ENCODE measurements at places on chromosomes 4 and X. TPM values are rescaled to one million over a fixed set of nuclear protein-coding genes. Genes with fewer than 3 reads are reported as not detected.
A peak's percentile ranks its signal among the peaks of the same experiment; 100 is the strongest.

DNA sequence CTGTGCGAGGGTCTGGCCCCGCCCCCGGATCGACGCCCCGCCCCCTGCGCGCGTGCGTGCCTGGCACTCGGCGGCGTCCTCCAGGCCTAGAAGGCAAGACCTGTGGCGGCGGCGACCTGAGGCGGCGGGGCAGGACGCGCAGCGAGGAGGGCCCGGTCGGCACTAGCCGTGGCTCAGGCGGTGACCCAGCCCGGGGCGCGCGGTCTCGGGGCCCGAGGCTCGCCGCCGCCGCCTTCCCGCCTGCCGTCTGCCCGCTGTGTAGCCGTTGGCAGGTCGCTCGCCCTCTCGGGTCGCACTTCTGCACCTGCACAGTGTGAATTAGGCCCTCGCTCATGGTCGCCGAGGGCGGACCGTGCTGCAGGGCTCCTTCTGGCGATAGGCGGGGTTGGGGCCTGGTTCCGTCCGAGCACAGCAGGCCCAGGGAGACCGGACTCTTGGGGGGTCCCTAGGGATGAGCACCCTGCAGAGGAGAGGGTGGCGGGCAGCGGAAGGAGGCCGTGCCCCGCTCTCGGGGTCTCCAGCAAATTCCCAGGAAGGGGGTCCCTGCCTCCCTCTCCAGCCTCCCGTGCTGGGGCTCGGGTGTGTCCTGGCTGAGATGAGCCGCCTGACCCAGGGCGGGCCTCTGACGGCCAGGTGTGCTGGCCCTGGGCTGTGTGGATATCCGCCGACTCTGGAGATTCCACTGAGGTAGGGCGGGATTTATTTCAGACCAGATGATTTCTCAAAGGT, 557 bp upstream of the FAM53A start:
- H3K27ac ChIP-seq: peak overlapping the region; percentile 77
- peak; percentile 94 for DNase-seq
- H3K36me3 ChIP-seq: no peaks in the 10 kb centered on the region
- peak overlapping the region; percentile 57 for H3K4me3 ChIP-seq
- no peaks in the 10 kb centered on the region for H3K4me1 ChIP-seq

CC2D2A gene
- total RNA-seq: 23.7 TPM

NPY1R gene
- total RNA-seq: 2.4 TPM

LRRC66 gene
- 2.4 TPM for total RNA-seq

GRCh38 chr4:43253541-43253940, 361.0 kb downstream of the GRXCR1 start:
- H3K36me3 ChIP-seq: no peaks in the 10 kb centered on the region
- no peaks in the 10 kb centered on the region for H3K27me3 ChIP-seq
- DNase-seq: no peak
- no peaks in the 10 kb centered on the region for H3K4me1 ChIP-seq
- no peak overlapping the region for H3K27ac ChIP-seq
- no peak overlapping the region for H3K4me3 ChIP-seq

EREG gene
- total RNA-seq: 0.37 TPM

- no peaks in the 10 kb centered on the region for H3K36me3 ChIP-seq
- peaks cover 3% of the 10 kb centered on the region for H3K4me1 ChIP-seq
- H3K27ac ChIP-seq: no peak overlapping the region
- no peak for DNase-seq
- peak overlapping the region; percentile 50 for H3K4me3 ChIP-seq
Observed at GRCh38 chr4:37245391-37245954, 930 bp downstream of the NWD2 start.

- DNase-seq: no peak
- H3K36me3 ChIP-seq: no peaks in the 10 kb centered on the region
- H3K4me1 ChIP-seq: no peaks in the 10 kb centered on the region
- no peak overlapping the region for H3K27ac ChIP-seq
- H3K27me3 ChIP-seq: no peaks in the 10 kb centered on the region
Observed at GRCh38 chr4:2443956-2444740, 24.8 kb upstream of the RNF4 start.

FRMD7 gene
- not detected for total RNA-seq

HTN1 gene
- not detected for total RNA-seq

GRCh38 chrX:112779139-112779538, 61.5 kb downstream of the AMOT start:
- H3K27ac ChIP-seq: no peak overlapping the region
- no peaks in the 10 kb centered on the region for H3K36me3 ChIP-seq
- H3K4me1 ChIP-seq: no peaks in the 10 kb centered on the region

GLRA3 gene
- 1.3 TPM for total RNA-seq

BCORL1 gene
- total RNA-seq: 32.3 TPM

DNA sequence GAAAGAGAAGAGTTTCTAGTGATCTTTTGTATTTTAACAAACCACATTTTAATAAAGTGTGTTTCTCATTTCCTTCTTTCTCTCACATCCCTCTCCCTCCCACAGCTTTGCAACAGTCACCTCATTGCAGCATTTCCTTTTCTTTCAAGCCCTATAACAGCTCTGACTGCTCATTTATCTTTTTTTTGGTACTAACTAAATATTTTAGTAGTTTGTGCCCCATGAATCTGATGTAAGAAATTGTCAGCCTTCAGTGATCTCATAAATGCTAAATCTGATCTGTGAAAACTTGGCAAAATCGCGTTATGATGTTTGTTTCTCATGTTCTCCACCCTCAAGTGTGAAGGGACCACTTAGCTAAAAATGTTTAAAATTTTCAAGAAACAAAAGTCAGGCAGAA, 258.5 kb upstream of the SLIT2 start:
- H3K36me3 ChIP-seq: no peaks in the 10 kb centered on the region
- no peaks in the 10 kb centered on the region for H3K27me3 ChIP-seq
- DNase-seq: no peak
- no peaks in the 10 kb centered on the region for H3K4me1 ChIP-seq
- no peak overlapping the region for H3K27ac ChIP-seq

AFM gene
- 0.19 TPM for total RNA-seq

GRCh38 chrX:68897118-68897945, 68.5 kb downstream of the EFNB1 start:
- DNase-seq: no peak
- no peaks in the 10 kb centered on the region for H3K27me3 ChIP-seq
- H3K4me3 ChIP-seq: no peak overlapping the region
- H3K27ac ChIP-seq: no peak overlapping the region

Data from testis (tissue), 5 donors.